ENCODE measurements at places on chromosomes 5 and 9.

- DNase-seq, result no peak
Observed at GRCh38 chr9:36881743-36882441, 152.2 kb downstream of the PAX5 start.

DNA sequence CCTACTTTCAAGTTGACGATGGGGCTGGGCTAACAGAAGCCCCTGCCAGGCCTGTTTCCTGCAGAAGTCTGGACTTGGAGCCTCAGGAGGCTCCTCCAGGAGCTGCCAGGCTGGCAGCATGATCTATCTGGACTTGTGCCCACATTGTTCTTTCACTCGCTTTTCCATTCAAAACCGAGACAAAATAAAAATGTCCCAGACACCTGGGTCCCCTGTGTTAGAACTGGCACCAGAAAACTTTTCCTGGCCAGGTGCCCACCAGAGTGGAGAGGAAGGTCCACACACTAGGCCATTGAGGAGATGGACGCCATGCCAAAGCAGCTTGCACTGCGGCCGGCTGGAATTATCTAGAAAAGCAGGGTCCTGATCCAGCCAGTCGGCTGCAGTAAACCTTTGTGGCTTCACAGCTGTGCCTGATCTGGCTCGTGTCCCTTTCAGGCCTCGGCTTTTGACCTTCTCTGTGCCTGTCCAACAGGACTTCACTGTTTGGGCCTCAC lies 78.2 kb downstream of the GCNT1 start:
- peak; percentile 32 for DNase-seq

DNA sequence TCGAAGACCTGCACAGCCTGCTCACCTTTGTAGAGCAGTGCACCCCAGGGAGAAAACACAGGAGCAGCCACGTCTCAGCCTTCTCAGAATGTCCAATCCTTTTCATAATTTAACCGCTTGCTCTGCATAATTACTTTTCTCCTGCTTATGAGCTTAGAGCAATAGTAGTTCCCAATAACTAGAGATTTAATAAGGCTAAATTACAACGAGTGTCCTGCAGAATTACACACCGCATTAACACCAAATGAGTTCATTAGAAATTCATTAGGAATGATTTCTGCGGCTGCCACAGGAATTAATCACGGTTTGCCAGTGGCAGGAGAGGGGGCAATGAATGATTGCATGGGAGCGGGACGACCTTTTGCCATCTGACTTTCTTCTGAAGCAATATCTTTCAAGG lies 18.7 kb upstream of the FABP6 start:
- no peak for DNase-seq

DNA sequence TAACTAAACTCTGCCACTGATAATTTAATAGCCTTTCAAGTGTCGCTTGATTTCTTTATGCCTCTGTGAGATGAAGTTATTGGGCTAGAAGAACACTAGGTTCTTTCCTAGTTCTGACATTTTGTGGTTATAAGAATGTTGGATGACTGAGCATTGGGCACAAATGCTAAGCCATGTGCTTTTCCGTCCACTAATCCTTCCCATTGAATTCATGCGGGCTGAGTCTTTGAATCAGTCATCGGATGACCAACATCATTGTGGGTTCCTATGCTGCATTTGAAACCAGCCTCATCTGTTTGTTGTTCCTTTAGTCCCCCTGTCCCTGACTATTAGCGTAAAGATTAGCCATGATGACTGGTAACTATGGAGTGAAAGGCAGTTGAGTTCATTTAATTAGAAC lies 58.5 kb downstream of the ALDH1A1 start:
- no peak for DNase-seq

GRCh38 chr5:160486573-160486972 lies 64.9 kb downstream of the PTTG1 start:
- DNase-seq, result no peak

DNA sequence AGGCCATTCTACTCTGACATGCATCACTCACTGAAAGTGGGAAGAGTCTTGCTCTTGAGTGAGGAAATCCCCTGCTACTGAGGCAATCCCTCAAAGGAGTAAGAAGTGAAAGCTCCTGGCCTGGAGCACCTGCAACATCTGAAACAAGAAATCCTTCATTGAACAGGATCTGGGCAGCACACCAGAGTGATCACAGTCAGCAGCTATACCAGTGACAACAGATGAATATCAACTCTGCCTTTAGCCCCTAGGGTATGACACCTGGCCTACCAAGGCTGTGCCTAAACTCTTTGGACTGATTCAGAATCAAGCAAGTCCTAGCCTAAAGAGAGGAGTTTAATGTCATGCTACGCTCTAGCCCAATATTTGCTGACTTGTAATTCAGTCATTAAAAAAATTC lies 156.2 kb upstream of the CCDC152 start:
- DNase-seq, result no peak

DNA sequence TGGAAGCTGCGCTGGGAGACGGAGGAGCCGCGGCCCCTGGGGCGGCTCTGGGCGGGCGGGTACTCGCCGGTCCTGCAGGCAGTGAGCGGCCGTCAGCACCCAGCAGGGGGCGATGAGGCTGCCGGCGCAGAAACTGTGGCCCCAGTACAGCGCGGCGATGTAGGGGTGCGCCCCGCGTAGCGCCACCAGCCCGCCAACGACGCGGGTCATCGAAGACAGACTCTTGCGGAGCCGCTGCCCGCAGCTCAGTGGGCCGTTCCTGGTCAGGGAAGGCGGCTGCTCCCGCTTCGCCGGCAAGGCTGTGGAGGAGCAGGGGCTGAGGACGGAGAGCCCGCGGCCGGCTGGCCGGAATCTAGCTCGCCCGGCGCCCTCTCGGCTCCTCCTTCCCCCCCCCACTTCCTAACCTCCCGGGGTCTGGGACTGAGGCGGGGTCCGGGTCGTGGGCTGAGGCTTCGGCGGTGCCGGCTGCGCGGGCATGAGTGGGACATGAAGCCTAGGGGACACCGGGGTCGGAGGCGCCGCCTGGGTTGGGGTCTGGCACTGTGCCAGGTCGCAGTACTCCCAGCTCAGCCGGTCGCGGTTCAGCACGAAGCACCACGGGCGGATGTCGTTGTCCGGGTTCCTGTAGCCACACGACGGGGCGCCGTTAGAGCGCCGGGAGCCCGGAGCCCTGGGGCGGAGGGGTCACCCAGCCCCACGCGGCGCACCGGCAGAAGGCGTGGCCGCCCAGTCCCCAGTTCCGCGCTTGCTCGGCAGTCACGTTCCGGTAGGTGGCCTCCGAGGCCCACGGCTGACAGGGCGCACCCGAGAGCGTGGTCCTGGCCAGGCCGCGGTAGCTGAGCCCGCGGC lies 3.6 kb upstream of the PFN3 start:
- peak; percentile 85 for DNase-seq

- no peak for DNase-seq
Observed at GRCh38 chr9:112774006-112774996, 23.7 kb downstream of the SNX30 start.

GRCh38 chr9:135925496-135926133 lies 18.3 kb upstream of the CAMSAP1 start:
- no peak for DNase-seq

GRCh38 chr9:127033789-127034188 lies 88.6 kb downstream of the ANGPTL2 start:
- no peak for DNase-seq

DNA sequence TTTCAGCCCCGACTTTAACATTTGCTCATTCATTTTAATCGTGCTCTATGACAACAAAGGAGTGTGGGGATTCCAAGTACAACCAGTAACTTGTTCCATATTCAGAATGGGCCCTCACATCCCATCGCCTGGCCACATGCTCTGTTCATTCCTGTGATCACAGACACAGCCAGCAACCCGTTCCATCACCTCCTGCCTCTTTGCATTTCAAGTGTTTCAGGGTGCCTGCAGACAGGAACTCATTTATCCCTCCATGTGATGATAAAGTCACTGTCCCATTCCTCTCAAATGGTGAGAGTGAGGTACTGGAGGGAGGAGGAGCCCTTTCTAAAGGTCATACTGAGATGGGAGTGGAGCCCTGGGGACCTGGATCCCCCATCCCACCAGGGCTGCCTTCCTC lies 571.1 kb downstream of the MAT2B start:
- DNase-seq, result no peak

All from colonic mucosa (tissue), 4 donors.